ENCODE measurements at places on chromosomes 11 and 22.

DNA sequence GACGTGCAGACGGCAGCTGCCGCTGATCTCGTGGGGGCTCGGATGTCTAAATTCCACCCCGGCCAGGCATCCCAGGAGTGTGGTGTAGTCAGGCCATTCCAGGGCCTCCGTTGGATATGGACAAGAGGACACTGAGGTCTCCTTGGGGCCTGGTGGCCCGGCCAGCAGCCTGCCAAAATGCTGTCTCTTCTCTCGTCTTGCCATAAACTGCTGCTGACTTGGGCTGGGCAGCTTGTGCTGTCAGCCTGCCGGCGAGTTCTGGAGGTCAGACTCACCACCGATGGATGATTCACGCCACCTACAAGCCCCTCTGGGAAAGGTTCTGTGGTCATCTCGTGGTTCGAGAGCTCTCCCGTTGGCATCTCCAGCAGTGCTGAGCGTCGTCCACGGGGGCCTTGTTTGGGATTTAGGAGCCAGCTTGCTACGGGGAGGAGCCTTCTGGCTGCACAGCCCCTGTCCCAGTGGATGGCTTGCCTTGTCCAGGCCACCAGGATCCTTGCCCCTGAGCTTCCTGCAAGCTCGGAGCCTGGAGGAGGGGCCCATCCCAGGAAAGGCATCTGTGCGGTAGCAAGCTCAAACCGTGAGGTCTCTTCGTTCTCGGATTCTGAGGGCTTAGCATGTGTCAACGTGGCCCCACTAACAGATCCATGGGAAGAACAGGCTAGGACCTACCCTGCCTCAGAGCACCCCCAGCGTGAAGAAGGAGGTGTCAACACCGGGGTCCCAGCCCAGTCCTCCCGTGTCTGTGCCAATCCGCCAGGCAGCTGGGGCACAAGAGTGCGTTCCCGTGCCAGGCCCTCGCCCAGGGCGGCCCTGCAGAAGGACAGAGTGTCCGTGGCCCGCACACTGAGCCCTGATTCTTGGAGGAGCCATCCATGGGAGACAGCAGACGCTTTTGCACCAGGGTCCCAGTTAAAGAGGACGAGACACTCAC, 1114.1 kb downstream of the BRD1 start:
- no peak for DNase-seq

- DNase-seq = no peak
Observed at GRCh38 chr11:116065986-116066385, 561.8 kb upstream of the CADM1 start.

DNA sequence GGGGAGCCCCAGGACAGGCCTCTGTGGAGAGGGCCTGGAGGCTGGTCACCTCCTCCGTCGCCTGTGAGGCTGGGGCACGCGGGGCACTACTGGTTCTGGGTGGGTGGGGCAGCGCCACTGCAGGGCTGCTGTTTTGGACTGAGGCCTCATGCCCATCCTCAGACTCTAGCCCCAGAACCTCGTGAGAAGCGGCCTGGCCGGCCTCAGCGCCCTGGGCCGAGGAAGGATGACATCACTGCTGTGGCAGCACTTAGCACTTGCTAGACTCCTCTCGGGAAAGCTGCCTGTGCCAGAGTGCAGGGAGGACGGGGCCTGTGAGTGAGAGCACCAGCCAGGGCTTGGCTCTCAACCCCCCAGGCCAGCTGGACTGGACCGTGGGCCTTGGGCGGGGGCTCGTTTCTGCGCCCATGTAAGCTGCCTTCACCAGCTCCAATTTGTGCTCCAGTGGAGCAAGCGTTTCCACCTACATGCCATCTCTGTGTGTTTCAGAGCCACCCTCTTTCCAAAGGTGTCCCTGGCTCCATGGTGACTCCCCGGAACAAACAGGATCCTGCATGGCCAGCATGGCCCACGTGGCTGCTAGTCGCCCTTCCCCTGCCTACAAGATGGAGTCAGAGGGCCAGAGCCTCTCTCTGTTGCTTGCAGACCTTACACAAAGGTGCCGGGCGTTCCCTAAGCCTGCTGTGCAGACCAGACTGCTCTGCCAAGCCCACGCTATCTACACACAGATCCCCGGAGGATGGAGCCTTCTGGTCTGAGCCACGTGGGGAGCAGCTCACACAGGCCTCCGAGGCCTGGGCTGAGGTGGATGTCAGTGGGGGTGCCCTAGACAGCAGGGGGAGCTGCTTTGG, 102.9 kb downstream of the CTTN start:
- DNase-seq = no peak

DNA sequence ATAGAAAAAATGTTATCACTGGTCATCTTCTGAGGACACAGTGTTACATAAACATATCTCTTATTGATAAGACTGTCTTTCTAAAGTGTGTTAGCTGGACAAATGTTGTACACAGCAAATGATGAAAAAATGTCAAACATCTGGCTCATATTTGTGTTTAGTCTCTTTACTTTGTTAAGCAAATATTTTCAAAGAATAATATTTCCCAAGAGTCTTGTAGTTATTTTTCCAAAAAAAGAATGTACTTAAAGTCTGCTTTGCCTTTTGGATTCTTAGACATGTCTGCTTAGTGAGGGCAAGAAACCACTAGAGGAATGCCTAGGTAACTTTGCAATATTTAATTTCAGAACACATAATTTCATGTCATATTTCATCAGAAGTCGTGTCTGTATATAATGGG, 23.9 kb upstream of the CCDC179 start:
- no peak for DNase-seq

DNA sequence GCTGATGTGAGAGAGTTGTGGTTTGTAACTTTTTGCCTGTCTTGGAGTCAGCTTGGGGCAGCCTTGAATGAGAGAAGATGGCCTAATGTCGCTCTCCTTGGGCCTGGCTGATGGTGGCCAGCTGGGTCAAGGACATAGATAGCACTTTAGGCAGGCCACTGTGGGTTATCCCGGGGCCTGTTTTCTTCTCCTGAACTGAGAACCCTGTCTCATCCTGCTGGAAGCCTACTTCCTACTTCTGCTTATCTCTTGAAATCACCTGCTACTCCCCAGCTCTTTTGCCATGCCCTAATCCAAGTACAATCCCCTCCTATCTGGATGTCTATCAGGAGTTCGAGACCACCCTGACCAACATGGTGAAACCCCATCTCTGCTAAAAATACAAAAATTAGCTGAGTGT, 49.5 kb downstream of the OSBP2 start:
- DNase-seq = no peak

DNA sequence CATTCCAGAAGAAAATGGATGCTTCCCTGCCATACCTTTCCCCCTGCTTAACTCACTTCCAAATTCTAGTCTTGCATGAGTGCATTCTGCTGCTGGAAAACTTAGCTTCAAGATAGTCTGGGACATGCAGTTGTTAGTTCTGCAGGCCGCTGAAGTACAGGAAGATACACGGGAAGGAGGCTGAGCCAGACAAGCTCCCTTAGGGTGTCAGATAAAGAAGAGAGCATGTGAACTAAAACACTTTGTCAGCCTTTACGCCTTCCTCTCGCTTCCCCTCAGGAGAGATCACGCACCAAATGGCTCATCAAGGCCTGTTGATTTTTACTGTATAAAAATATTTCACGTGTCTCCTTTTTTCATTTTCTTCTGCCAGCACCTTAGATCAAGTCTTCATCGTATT, 420.7 kb downstream of the INSC start:
- no peak for DNase-seq

- DNase-seq = peak; percentile 96
Observed at GRCh38 chr22:37121887-37122591, 12.5 kb upstream of the TMPRSS6 start.

DNA sequence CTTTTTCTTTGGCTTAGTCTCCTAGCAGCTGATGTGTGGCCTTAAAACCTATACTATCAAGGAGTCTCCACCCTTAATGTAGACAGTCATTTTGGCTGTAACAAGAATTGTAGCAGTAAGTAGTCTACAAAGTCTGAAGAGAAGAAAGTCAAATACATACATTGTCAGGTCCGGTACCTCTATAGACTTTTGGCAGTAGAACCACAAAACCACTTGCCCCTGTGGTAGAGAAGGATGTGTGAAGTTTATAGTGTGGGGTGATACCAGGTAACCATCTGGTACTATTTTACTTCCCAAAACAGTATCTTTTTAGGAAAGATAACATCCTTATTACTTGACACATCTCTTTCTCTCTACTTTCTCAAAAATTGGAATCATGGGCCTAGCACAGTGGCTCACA, 15.1 kb downstream of the ATG13 start:
- no peak for DNase-seq

GRCh38 chr11:119094816-119095065, 6.9 kb downstream of the DPAGT1 start:
- DNase-seq = peak; percentile 74

DNA sequence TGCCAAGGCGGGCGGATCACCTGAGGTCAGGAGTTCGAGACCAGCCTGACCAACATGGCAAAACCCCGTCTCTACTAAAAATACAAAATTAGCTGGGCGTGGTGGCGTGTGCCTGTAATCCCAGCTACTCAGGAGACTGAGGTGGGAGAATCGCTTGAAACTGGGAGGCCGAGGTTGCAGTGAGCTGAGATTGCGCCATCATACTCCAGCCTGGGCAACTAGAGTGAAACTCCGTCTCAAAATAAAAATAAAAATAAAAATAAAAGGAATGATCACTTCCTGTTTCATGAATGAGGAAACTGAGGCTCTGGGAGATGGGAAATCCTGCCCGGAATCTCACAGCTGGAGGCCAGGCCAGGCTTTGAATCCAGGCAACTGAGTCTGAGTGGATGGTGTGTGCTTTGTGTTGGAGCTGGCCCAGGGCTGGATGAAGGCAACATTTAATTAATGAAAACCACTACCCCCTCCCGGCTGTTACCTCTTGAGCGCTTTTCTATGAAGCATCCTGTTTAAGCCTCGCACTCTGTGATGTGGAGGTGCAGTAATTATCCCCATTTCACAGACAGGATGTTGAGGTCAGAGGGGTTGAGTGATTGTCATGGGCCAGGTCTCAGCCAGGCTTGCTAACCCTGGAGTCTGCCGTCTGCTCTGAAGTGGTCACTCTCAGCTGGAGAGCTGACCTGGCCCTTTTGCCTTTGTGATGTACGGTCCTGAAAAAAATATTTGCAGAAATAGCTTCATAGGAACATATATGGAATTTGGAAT, 27.8 kb downstream of the LRP5 start:
- peak; percentile 22 for DNase-seq

GRCh38 chr11:114412946-114413345, 12.5 kb downstream of the RBM7 start:
- no peak for DNase-seq

GRCh38 chr11:130151196-130151595, 8.4 kb upstream of the ST14 start:
- DNase-seq = no peak

GRCh38 chr11:47773882-47774281, 6.7 kb upstream of the FNBP4 start:
- no peak for DNase-seq

- DNase-seq = peak; percentile 37
Observed at GRCh38 chr11:119134389-119134978, 13.1 kb downstream of the HINFP start.

- DNase-seq = no peak
Observed at GRCh38 chr11:2741377-2742131, 41.8 kb upstream of the KCNQ1OT1 start.

GRCh38 chr22:16609548-16610261, 17.1 kb upstream of the CCT8L2 start:
- no peak for DNase-seq

DNA sequence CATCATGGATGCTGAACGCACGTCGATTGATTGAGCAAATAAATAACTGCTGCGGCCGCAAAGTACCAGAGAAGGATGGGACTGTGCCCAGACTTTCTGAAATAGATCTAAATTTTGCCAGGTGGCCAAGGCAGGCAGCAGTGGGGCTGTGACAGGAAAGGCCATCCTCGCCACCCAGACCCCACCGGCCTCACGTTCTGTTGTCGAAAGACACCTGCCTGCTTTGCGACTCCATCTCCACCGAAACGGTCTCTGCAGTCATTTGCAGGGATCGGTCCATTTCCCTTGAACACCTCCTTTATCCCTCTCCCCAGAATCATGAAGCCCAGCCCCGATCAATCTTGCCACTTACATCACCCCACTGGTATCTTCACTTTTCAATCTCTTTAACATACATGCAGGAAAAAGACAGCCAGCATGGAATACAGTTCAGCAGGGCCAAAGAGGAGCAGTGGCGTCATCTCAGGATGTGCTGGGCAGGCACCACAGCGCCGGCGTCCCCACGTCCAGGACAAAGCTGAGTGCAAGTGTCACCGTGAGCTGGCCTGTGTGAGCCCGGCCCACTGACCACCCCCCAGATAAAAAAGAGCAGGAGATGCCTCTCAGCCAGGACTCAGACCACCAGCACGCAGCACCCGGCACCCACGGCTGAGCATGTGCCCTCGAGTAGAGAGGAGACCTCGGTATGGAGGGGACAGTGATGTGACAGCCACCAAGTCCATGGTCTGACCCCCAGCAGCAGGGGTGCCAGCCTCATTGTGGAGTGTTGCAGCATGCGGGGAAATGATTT, 610.3 kb downstream of the TBC1D22A start:
- no peak for DNase-seq

DNA sequence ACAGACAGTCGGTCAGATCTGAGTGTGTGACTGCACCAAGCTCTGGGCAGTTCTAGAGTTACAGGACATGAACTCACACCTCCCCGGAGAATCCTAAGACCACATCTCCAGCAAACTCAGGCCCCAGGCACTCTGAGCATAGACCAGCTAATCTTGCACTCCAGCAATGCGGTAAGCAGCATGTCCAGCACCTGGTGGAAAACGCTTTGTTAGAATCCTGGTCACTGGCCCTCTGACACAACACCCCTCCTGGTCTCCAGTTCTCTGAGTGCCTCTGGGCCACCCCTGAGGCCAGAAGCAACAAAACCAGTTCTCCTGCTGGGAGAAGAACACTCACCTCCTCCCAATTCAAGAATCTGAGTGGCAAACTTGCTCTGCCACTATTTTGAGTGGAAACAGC, 82.7 kb upstream of the TMEM45B start:
- DNase-seq = no peak

- DNase-seq = no peak
Observed at GRCh38 chr11:75170516-75171201, 19.8 kb downstream of the SLCO2B1 start.

DNA sequence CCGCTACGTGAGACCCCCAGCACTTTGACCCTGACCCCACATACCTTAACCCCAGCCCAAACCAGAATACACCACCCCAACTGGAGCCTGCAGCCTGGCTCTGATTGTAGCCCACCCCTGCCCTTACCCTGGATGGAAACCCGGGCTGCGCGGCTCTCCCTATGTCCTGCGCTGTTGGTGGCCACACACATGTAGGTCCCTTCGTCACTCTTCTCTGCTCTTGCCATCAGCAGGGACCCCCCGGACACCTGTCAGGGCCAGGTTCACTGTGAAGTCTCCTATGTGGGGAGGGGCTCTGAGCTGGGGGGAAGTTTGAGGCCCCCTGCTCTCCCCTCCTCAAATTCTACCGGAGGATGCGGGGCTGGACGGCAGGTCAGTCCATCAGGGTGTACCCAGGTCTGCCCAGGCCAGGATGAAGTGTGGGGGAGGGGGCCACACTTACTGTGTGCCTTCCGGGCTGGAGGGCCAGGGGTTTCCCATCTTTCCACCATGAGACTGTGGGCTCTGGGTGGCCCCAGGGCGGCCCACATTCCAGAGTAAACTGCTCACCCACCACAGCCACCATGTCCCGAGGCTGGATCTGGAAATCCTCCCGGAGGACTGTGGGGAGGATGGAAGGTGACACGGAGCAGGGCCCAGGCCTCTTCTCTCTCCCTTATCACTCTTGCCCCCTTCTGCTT, 1.5 kb downstream of the ROBO4 start:
- no peak for DNase-seq

Measured in activated CD4-positive, alpha-beta T cell treated with anti-CD3 and anti-CD28 coated beads for 36 hours (primary cell).